ENCODE measurements at places on chromosomes 4 and X.

DNA sequence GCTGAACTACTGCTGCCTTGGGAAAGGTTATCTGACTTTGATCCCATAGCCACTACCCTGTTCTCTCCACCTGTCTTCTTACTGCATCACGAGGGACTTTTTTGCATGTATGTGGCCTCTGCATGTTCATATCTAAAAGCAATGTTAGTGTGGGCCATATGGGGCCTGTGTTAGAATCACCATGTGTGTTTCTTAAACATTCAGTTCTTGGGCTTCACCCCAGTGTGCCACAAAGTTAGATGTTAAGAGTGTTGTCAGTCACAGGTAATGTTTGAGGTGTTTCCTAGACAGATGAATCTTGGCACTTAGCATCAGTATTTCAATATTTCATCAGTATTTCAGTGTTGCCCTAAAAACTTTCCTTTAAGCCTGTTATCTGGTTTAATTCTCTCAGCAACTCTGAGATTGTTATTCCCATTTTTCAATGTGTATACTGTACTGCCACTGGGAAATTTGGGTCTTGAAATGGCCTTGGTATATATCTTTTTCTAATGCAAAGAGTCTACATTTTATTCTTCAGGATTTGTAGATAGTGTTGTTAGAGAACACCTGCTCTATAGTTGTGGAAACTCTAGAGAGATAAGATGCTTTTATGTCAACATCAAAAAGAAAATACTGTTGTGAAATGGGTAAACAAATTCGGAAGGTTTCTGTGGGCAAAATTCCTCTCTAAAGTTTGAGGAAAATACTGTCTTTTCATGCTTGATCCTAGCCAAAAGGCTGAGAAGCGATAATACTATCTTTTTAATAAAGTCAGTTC, 259.7 kb downstream of the BMPR1B start:
- no peak for DNase-seq
- H3K4me3 ChIP-seq: no peak overlapping the region
- H3K27ac ChIP-seq: no peak overlapping the region
- no peaks in the 10 kb centered on the region for H3K4me1 ChIP-seq
- H3K36me3 ChIP-seq: no peaks in the 10 kb centered on the region

DNA sequence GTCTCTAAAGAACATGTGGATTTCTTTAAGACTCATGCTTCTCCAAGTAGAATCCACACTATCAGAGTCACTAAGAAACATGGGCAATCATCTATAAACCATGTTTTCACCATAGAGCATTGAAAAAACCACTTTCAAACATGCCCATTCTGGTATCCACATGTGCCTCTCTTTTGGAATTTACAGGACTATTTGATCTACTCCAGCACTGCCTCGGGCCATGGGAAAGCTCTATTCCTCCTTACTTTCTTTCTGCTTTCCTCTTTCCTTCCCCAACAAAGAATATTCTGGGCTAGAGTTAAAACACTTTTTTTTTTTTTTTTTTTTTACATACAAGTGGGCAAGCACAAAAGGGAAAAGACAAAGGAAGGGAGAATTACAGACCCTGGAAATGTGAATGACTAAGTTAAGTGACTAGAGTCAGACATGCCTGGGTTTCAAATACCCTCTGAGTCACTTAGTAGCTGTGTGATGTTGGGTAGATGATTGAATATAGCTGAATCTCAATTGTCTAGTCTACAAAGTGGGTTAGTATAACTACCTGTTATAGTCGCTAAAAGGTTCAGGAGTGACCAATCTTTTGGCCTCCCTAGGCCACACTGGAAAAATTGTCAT, 847.7 kb upstream of the INTU start:
- no peaks in the 10 kb centered on the region for H3K4me1 ChIP-seq
- H3K4me3 ChIP-seq: no peak overlapping the region
- no peaks in the 10 kb centered on the region for H3K27me3 ChIP-seq
- no peaks in the 10 kb centered on the region for H3K36me3 ChIP-seq
- no peak overlapping the region for H3K27ac ChIP-seq

DNA sequence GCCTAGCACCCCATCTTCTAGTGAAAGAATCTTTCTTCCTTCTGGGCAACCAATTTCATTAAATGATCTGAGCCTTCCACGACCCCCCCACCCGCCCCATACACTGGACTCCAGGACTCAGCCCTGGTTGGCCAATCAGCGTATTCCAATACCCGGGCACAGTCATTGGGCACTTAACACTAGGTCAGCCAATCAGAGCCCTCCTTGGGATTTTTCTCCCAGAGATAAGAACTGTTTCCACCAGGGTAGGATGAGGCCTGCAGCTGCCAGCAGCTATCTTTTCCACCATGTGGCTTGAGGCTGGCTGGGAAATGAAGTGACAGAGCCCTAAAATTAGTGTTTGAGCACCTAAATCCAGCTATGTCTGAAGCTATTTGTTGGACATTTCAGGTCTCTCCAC, 418.8 kb downstream of the BCOR start:
- H3K36me3 ChIP-seq: no peaks in the 10 kb centered on the region
- no peak for DNase-seq
- no peaks in the 10 kb centered on the region for H3K4me1 ChIP-seq
- no peak overlapping the region for H3K27ac ChIP-seq

DNA sequence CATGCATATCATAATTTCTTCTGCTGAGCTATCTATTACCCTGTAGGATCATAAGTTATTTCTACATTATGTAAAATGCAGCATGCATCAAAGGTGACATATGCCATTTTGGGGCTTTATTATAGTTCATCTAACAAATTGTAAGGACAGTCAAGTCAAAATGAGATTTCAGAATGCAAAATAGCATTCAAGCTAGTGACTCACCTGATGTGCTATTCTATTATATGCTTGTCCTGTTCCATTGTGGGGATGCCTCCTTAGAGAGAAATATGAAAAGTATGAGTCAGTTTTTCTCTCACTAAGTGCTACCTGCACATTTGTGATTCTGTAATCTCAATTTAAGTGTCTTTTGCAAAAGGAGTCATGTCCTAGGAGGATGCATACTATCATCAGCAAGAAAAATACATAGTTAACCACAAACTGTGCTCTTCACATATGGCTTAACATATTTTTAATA, 647.0 kb upstream of the PCDH10 start:
- H3K27ac ChIP-seq: no peak overlapping the region
- no peak for DNase-seq
- no peak overlapping the region for H3K4me3 ChIP-seq
- H3K27me3 ChIP-seq: no peaks in the 10 kb centered on the region
- no peaks in the 10 kb centered on the region for H3K36me3 ChIP-seq

All from heart right ventricle (tissue), 16 donors.